ENCODE measurements at places on chromosomes 11 and 22.

- DNase-seq, result no peak
These were observed 252.1 kb upstream of the ARHGAP42 start for GRCh38 chr11:100434821-100435641.

DNA sequence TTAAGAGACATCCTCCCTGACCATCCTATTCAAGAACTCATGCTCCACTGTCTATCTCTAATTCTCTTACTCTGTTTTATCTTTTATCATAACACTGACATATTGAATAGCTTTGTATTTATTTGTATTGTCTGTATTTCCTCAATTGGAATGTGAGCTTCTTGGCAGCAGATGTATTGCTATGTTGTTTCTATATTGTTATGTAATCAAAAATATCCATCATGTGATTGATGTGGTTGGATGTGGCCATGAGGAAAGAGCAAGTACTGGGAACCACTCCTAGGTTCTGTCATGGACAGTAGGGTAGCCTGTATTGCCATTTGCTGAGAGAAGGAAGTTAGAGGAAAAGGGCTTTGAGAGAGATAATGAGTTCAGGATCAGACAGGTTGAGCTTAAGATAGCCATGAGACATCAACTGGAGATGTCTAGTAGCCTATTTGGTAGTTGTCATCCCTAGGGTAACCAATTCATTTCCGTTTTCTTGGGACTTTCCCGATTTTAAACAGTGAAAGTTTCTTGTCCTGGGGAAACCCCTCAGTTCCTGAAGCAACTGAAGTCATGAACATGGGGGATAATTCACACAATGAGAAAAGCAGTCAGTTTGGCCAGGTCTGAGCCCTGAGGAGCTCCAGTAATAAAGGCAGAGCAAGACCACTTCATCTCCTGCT, 404.5 kb downstream of the INSC start:
- DNase-seq, result no peak

DNA sequence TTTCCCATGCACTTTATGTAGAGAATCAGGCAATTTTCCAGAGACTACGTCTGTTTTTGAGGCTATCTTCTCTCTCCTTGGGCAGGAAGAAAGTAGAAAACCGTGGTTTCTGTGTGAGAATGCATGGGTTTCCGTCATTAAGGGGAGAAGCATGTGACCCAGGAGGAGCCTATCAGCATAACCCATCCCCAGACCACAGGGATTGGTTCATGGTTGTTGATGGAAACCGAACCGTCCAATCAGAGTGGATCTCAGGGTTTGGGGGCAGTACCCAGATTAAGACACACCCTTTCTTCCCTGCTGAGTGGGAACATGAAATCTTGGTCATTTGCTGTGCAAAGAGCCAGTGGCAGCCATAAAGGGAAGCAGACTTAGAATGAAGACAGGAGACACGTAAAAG, 517.8 kb downstream of the MN1 start:
- DNase-seq, result no peak

GRCh38 chr11:110148775-110149744, 55.9 kb downstream of the ZC3H12C start:
- DNase-seq, result no peak

GRCh38 chr11:95716266-95716665, 73.3 kb downstream of the FAM76B start:
- no peak for DNase-seq

DNA sequence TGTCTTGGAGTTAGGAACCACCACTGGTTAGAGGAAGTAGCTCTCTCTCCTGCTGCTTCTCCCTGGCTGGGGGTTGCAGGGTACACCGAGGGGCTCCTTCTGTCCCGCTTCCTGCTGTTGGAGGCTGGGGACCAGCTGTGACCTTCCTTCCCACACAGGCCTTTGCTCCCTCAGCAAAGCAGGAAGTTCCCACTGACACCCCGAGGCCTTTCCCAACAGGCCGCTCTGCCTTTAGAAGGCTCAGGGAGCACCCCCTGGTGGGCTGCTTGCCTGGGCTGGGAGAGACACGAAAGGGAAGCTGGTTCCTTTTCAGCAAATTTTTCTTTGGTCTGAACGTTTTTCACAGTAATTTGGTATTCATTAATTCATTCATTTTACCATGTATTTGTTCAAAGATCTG, 527.9 kb upstream of the B3GAT1 start:
- no peak for DNase-seq

DNA sequence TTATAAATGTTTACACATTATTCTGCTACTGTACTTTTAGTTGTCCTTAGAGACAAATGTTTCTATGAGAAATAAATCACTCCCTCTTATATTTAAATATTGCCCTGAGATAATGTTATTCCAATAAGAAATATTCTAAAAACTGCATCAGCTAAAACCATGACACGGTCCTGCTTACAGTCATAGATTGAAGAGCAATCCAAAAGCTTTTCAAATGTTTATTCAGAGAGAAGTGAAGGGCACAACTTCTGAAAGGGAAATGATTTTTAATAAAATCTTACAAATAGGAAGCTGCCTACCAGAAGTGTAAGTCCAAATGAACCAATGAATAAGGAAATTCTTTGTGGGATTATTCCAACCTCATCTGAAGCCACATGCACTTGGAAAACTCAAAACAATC, 49.2 kb downstream of the STK33 start:
- no peak for DNase-seq

DNA sequence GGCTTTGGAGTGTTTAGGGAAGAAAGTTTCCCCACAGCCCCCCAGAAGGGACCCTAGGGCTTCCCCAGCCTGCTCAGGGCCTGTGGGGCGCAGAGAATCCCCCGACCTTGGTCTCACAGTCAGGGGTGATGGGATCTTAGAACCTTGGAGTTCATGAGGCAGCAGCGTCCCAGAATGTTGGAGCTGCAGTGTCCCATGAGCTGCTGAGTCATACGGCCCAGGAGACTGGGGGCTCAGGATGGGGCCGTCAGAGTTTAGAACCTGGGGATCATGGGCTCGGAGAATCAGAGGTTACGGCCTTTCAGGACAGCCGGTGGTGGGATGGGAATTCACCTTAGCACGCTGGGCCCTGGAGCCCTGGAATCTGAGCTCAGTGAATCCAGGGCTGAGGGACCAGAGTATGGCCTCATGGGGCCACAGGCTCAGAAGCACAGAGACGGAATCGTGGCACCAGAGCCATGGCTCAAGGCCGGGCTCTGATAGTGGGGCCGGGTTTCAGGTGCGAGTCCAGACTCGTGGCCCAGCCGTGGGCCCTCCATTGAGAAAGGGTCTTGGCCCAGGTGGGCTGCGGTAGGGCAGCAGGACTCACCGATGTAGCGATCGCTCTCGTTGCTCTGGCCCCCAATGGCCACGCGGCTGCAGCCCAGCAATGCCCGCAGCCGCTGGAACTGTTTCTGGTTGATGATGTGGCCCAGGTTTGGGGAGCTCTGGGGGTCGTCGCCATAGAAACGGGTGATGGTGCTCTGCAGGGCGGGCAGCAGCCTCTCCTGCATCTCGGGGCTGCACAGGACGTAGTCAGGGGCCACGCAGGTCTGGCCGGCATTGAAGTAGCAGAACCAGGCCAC, 9.5 kb downstream of the ALDH3B2 start:
- no peak for DNase-seq

GRCh38 chr11:17811352-17811751, 76.8 kb downstream of the KCNC1 start:
- DNase-seq, result no peak

DNA sequence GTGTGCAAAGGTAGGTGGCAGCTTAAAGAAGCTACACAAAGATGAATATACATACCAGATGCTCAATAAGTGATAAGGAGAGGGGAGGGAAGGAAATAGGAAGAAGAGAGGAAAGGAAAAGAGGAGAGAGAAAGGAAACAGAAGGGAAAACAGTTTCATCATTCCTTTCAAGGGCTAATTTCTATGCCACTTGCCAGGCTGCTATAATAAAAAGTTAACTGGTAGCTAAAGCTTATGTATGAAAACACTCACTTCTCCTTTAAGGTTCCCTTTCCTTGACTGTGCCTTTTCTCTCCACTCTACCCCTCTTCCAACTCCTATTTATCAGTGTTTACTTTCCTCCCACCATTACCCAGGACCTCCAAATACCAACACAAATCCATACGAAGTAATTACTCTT, 347.9 kb downstream of the DLG2 start:
- DNase-seq, result no peak

GRCh38 chr22:45968751-45969413, 8.1 kb downstream of the WNT7B start:
- no peak for DNase-seq

DNA sequence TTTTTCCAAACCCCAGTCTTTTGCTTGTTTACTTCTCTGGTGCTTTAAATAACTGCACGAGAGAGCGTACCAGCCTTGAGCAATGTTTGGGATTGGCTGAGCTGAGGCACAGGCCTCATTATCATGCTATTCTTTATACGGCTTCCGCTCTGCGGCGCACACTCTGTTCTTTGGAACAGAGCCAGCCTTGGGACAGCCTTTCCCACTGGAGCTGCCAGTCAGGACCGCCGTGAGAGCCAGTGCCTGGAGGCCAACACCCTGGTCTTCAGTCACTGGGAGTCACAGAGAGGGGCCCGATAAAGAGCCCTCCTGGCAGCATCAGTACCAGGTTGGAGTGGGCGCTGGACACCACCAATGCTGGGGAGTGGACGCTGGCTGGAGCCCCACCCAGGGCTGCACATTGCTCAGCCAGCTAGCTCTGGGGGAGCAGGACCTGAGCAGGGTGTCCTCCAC, 125.6 kb downstream of the BCR start:
- DNase-seq, result no peak

- no peak for DNase-seq
These were observed 122.2 kb downstream of the DCDC1 start for GRCh38 chr11:31247321-31247720.

DNA sequence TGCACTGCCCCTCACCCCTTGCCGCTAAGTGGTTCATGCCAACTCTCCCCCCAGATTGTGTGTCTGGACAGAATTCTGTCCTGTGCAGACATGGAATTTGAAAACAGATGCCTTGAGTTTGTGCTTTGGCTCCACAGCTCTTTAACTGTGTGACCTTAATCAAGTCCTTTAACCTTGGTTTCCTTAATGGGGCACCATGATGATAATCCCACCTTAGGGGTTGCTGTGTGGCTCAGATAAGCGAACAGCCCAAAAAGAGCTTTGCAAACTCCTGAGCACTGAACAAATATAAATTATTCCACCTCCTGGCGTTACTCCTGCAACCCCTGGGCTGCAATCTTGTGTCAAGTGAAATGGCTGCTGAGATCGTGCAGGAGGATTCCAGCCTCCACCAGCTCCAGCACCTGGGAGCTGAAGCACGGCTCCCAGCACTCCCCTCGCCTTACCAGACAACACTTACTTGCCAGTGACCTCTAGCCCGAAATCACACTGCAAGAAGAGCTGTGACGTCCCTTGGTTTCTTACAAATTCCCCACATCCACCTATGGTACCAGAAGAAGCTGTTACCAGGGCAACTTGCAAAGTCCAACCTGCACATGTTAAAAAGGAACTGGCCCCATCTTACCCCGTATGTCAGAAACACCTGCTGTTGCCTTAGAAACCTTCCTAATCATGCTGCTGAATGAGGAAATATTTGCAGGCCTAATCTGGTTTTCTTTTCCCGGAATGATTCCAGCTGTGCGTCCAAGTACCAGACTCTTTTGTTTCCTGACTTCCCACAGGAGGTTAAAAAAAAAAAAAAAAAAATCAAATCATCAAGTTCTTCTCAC, 13.2 kb downstream of the VPS37C start:
- no peak for DNase-seq

DNA sequence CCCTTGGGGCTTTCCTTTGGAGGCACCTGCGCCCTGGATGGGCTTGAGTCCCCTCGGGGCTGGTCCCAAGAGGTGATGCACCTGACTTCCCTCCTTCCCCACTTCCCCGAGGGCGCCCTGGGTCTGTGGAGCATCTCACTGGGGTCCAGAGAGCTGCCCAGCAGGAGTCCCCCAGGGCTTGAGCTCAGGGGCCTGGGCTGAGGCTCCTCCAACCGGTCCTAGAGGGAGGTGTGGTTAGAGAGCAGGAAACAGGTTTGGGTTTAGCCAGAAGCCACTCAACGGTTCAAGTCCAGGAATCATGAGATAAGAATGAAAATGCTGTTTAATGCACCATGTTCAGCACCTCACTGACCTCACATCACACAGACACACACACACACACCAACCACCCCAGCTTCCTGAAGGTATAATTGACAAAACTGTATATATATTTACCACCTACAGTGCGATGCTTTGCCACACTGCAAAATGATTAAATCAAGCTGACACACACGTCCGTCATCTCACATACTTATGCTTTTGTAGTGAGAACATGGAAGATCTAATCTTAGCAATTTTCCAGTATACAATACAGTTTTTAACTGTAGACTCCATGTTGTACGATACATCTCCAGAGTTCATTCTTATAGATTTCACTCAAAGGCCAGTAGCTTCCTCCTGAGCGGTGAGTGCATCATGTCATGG, 628 bp upstream of the IGLL1 start:
- DNase-seq, result no peak

GRCh38 chr22:46803031-46803880, 40.8 kb downstream of the TBC1D22A start:
- DNase-seq, result peak; percentile 39

GRCh38 chr22:25038771-25039170, 86.3 kb downstream of the KIAA1671 start:
- no peak for DNase-seq

- DNase-seq, result no peak
These were observed 52.9 kb upstream of the PPARA start for GRCh38 chr22:46097268-46097900.

DNA sequence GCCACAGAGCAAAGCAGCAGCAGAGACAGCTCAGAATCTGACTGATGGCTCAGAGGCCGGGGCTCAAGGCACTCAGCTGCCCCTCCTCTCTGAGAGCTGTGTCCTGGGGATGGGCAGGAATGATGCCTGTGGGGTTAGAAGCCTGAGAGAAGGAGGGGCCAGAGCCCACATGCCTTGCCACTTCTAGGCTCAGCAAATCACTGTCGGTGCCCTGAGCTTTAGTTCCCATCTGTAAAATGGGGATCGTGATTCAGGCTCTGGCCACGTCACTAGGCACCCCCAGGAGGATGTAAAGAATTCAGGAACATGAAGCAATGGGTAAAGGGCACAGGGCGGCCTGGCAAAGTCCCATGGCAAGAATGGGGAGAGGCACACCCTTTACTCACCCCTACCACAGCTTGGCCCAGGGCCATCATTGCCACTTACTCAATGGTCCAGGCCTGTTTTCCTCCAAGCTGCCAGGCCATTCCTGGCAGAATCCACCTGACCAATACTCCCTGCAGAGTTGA, 3.4 kb upstream of the CDC42EP2 start:
- DNase-seq, result no peak

All from stimulated activated CD8-positive, alpha-beta memory T cell treated with anti-CD3 and anti-CD28 coated beads, Interleukin-15, amount 100 ng/mL, for 1 hour (primary cell).